CD8-positive, alpha-beta T cell (primary cell): ENCODE measurements at places on chromosomes 12 and 14.
A peak's percentile ranks its signal among the peaks of the same experiment; 100 is the strongest.

- no peak for DNase-seq
These were observed 16.6 kb upstream of the RND1 start for GRCh38 chr12:48882315-48882687.

GRCh38 chr14:90288651-90289355 is 32.5 kb downstream of the PSMC1 start:
- DNase-seq = peak; percentile 21

DNA sequence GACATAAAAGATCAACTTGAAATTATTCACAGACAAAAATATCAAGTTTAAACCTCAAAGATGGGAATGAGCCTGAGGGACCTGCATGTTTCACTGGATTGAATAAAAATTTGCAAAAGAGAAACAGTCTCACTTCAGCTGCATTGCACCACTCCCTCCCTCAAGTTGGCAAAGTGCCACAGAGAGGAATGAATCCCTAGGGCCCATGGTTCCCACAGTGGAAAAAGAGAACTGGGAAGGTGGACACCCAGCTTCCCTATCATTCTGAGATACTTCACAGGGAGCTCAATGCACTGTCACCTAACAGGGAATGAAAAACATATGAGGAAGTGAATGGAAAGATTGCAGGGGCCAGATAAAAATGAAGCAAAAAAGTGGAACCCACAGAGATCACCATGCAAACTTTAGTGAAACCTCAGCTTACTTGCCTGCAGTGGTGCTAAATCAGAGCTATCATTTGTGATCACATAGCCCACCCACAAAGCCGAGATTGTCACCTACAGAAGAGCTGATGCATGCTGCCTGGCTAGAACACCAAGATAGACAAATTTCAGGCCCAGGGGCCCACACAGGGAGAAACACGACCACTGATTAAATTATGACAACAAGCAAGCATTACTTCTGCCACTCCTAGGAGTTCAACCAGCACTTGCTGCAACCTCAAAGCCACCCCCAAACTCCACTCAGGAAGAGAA is 911.3 kb downstream of the LRFN5 start:
- no peak for DNase-seq

GRCh38 chr12:108907839-108908351 is 28.0 kb downstream of the DAO start:
- DNase-seq = no peak

GRCh38 chr12:50953047-50953446 is 703 bp downstream of the HIGD1C start:
- no peak for DNase-seq

DNA sequence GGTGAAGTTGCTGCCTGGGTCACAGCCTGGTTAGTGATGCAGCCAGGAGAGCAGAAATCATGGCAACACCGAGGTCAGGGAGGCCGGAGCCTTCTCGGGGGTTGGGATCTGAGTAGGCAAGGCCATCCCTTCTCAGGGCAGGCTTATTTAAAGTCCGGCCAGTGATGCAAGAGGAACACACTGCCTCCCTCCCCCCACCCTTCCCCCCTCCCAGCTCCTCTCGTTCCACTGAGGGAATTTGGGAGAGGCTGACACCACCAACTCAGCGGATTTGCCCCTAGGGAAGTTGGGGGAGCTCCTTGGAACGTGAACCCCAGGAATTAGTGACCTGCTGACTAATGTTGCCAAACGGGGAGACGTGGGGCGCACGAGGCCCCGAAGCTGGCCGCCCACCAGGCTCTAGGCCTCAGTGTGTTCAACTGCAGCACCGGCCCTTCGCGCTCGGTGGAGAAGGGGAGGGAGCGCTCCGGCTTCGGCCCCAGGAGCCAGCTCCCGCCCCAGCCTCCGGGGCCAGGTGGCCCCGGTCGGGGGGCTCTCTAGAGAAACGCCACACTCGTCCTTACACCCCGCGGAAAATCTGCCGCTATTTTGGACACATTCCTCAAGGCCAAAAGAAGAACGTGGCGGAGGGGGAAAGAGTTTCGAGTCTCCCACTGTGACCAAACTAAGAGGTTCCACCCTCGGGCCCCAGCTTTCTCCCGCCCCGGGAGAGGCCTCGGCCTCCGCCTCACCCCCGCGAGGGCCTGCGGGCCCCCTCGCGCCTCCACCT is 1.6 kb downstream of the CTDSP2 start:
- peak; percentile 31 for DNase-seq

DNA sequence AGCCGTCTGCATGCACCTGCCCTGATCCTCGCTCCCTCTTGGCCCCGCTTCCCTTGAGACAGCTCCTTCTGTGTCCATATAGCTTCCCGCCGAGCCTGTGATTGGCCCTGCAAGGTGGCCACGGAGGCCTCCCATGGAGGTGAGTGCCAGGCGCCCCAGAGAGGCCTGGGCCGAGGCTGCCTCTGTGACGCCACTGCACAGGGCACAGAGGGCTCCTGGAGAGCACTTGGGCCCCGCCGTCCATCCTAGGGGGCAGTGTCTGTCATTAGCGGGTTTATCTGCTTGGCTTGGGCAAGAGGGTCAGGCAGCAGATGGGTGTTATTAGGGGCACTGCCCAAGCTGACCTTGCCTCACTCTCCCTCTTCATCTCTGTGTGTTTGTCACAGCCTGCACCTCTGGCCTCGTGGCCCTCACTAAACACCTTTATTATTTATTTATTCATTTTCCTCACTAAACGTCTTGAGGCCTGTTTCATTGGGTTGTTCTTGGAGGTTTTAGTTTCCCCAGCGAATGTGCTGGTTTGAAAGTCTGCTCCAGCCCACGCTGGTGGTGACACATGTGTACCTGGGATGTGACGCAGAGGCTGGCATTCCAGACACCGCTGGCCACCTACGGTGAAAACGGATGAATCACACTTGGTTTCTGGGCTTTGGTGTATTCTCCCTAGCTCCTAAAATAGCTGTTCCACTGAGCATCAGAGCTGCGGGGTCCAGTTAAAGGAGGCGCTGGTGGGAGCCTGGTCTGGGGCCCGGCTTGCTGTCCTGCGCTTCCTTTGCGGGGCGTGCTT is 5.9 kb downstream of the ZFYVE21 start:
- no peak for DNase-seq

- DNase-seq = no peak
These were observed 118.9 kb upstream of the SFSWAP start for GRCh38 chr12:131591714-131592709.

DNA sequence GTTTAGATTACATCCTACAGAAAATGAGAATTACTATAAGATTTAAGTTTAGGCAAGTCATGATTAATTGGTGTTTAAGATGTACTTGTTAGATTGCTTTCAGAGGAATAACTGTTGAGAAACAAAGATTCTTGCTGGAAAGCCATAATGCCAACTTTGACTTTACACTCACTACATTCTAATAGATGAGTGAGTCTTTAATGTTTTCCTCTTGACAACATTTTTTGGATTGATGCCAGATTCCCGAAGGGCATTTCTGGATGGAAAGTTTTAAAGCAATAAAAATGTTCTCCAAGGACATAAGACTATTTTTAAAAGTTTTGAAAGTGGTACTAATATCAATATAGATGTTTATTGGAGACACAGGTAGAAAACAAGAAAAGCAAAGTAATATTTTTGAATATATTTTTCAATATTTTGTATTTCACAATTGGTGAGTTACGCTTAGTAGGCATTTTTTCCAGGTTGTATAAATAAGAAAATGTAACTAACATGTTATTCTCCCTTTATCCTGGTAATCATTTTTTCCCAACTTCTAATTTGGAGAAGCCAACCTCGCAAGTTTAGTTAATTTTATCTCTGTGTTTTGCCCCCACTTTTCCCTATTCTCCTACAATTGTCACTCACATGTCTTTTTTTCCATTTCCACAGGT is 307.3 kb downstream of the CEP128 start:
- no peak for DNase-seq

GRCh38 chr12:132173135-132174014 is 29.1 kb downstream of the NOC4L start:
- DNase-seq = no peak

DNA sequence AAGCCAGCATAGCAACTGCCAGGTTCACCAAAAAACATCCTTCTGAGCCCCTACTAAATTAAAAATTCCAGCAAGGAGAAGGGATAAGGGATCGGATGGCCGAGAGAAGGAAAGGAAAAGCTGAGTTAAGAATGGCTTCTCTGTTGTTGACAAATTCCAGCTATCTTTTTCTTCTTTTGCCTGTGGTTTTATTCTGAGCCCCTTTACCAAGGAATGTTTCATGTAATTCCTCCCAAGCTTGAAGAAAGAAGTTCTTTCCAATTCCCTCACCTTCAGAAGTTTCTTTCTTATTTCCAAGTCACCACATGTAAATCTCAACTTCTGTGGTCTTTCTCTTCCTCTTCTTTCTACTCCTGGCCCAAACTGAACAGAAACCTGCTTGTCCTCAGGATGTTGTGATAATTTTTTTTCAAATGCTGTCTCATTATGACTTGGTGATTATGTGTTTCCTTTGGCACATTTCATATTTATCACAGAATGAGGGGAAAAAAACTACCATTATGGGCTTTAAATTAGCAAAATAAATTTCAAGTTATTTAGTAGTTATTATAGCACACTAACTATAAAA is 40.0 kb downstream of the FGD6 start:
- DNase-seq = no peak

- no peak for DNase-seq
These were observed 186.6 kb upstream of the OTX2 start for GRCh38 chr14:56996721-56997399.

DNA sequence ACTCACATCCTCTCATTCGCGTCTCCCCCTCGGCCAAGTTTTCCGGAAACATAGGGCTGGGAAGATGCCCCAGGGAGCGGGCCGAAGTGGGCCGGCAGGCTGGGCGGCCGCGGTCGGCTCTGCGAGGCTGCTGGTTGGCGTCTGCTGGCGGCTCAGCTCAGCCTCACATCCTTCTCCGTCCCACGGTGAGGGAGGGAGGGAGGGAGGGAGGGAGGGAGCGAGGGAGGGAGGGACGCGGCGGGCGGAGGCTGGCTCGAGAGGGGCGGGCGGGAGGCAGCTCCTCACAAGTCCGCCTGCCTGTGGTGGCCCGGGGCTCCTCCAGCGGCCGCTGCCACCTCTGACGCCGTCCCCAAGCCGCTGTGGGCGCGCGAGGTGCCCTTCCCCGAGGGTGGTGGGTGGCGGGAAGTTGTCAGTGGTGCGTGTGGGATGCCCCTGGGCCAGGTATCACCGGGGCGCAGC is 93.8 kb downstream of the RFLNA start:
- DNase-seq = peak; percentile 73

DNA sequence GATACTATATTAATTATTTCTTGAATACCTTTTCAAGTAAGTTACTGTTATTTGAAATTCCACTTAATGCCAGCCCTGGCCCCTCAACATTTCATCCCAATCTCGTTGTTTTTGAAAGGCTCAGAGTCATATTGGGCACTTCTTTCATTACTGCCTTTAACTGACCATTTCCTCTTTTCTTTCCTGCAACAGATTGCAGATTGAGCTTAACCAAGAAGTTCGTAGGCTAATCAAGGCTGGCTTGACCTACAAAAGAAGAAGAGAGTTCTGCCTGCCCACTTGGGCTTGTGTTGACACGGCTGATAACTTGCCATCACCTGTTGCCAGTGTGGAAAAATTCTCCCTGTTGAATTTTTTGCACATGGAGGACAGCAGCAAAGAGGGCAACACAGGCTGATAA is 91.0 kb downstream of the FLRT2 start:
- DNase-seq = no peak
